Activated gamma-delta T cell treated with Interleukin-2 at 50 U/mL for 16 hours (primary cell): ENCODE measurements at places on chromosomes 1 and 21.
A peak's percentile ranks its signal among the peaks of the same experiment; 100 is the strongest.

DNA sequence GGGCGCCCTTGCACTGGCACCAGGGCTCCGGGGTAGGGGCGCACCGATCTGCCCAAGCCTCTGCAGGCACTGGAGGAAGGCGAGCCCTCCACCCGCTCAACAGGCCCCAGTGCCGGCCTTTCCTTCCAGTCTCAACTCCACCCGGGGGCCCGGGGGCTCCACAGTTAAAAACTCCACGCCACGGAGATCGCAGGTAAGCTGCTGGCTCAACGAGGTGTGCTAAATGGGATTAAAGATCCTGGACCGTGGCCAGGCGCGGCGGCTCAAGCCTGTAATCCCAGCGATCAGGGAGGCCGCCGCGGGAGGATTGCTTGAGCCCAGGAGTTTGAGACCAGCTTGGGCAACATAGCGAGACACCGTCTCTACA, 536 bp downstream of the HSF2BP start:
- no peak for DNase-seq

GRCh38 chr1:78683079-78683478, 33.4 kb downstream of the IFI44 start:
- DNase-seq: no peak

GRCh38 chr1:188817814-188818213, 1659.8 kb downstream of the BRINP3 start:
- DNase-seq: no peak

- DNase-seq: no peak
Measured at GRCh38 chr1:233654658-233655280, 40.9 kb downstream of the KCNK1 start.

DNA sequence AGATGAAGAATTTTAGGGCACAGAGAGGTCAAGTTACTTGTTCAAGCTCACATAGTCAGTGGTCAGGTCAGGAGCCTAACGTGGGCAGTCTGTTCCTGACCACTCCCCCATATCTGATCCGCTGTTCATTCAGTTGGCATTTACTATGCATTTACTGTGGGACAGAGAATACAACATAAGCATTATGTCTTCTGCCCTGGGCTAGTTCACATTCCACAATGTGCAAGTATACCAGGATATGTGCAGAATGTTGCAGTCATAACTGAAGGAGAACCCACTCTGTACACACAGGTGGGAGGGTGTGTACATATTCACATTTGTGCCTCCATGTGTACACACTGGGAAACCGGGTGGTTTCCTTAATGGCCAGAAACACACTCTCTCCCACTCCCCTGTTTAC, 309.6 kb downstream of the PRDM2 start:
- no peak for DNase-seq

GRCh38 chr1:213931836-213932235, 55.9 kb upstream of the PROX1 start:
- DNase-seq: no peak

GRCh38 chr1:56218023-56218422, 361.3 kb downstream of the PLPP3 start:
- no peak for DNase-seq

- DNase-seq: no peak
Measured at GRCh38 chr1:115762779-115763178, 5.7 kb downstream of the CASQ2 start.

GRCh38 chr21:36254106-36254941, 65.7 kb upstream of the MORC3 start:
- no peak for DNase-seq

- no peak for DNase-seq
Measured at GRCh38 chr1:27379564-27380122, 3.5 kb downstream of the CD164L2 start.

GRCh38 chr1:165454091-165454610, 9.2 kb upstream of the RXRG start:
- no peak for DNase-seq

GRCh38 chr1:203631946-203632345, 5.3 kb downstream of the ATP2B4 start:
- no peak for DNase-seq

- DNase-seq: no peak
Measured at GRCh38 chr1:109891930-109892329, 18.7 kb upstream of the CSF1 start.

- no peak for DNase-seq
Measured at GRCh38 chr1:72111662-72112061, 170.7 kb downstream of the NEGR1 start.

- no peak for DNase-seq
Measured at GRCh38 chr1:184023171-184023570, 14.4 kb downstream of the COLGALT2 start.

GRCh38 chr1:21668232-21668950, 766 bp downstream of the RAP1GAP start:
- DNase-seq: no peak

DNA sequence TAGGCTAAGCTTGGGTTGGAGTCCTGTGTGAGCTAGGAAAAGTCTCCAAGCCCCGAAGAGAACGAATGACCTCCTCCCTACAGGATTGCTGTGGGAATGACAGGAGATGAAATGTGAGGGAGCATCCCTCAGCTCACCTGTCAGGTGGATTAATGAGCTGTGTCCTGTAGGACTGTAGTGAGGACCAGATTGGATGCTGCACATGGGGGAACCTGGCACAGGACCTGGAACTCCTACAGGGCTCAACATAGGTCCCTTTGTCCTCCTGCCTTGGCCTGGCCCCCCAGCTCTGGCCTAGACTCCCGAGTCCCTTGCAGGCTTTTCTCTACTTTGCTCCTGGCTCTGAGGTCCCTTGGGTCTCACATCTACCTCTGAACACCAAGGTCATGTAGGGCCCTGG, 155.7 kb downstream of the PTPRU start:
- DNase-seq: no peak

DNA sequence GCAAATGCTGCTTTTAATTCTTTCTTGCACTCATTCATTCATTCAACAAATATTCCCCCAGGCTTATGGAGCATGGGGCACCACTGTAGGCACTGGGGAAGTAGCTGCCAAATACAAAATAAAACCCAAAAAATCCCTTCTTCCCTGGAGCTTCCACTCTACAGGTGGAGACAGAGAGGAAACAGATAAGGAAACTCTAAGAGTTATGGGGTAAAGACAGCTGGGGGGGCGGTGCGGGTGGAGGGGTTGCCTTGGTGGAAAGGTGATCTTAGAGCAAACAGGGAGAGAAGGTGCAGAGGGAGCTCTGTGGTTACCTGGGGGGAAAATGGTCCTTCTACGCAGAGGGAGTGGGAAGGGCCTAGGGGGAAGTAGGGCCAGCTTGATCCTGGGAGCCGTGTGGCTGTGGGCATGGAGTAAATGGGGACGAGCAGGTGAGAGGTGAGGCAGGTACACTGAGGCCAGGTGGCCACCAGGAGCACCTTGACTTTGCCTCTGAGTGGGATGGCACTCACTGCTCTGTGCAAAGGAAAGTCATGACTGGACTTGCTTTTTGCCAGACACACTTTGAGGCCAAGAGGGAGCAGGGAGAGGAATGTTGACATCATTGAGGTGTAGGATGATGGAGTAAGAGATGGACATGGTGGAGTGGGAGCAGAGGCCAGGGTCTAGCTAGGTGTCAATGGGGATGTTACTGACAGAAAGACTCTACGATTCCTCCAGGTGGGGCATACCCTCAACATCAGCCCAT, 152.0 kb downstream of the ETS2 start:
- DNase-seq: no peak

- DNase-seq: no peak
Measured at GRCh38 chr1:242427519-242427918, 97.0 kb downstream of the PLD5 start.

- no peak for DNase-seq
Measured at GRCh38 chr1:38444311-38444710, 397.7 kb upstream of the POU3F1 start.

DNA sequence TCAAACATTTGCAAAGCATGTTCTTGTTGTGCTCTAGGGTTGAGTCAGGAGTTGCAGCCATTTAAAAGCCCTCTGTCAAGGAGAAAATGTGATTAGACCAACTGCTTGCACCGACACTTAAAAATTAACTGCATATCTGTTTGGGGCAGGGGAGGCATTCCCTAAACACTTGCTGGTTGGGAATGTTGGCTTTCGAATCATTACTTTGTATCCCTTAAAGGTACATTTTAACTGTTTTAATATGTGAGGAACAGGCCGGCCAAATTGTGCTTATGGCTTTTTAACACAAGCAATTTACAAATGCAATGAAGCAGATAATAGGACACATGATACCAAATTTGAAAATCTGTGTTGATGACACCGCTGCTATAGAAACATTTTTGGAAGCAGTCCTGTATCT, 159.1 kb downstream of the LHX8 start:
- no peak for DNase-seq

DNA sequence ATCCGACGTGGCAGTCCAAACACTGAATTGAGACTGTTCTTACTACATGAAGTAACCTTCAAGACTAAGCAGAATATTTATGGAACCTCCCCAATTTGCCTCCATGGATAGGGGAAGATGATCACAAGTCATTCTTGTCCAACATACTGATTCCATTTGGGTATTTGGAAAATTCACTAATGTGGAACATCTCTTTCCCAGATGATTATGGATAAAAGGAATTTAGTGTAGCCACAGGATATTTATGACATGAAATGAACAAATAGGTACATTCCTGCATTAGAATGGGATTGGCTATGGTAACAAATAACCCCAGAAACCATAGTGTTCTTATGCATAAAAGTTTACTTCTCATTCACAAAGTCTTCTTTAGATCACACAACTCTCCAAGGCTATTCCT, 40.2 kb upstream of the SGIP1 start:
- no peak for DNase-seq

GRCh38 chr1:230851291-230851691, 17.0 kb downstream of the C1orf198 start:
- DNase-seq: no peak

- no peak for DNase-seq
Measured at GRCh38 chr1:7783178-7783711, 846 bp upstream of the PER3 start.

DNA sequence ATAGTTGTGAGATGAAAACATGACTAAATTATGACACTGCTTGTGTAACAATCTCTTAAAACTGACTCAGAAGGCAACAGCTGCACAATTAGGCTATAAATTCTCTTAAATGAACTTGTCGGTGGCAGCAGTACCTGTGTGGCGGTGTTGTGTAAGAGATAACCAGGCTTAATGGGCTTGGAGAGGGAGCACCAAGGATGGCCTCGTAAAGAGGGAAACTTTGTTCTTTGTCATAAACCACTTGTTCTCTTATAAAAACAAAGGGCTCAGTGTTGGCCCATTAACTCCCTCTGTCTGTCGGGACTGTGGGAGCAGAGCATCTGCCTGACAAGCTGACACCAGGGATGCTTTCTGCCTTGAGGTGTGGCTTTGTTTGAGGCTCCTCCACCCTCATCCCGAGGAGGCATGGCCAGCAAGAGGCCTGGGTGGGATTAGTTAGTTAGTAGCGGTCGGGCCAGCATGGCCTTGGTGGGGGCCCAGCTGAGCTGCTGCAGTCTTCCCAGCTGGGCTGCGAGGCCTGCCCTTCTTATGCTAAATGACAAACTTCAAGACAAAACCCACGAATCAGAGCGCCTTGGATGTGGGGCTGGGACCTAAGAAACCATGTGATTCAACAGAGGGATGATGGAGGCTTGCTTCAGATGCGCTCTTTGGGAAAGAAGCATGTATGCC, 171.4 kb downstream of the CAMTA1 start:
- DNase-seq: no peak

GRCh38 chr21:38990424-38990794, 184.7 kb downstream of the ETS2 start:
- no peak for DNase-seq

GRCh38 chr1:150210706-150211105, 25.2 kb downstream of the ANP32E start:
- DNase-seq: no peak

DNA sequence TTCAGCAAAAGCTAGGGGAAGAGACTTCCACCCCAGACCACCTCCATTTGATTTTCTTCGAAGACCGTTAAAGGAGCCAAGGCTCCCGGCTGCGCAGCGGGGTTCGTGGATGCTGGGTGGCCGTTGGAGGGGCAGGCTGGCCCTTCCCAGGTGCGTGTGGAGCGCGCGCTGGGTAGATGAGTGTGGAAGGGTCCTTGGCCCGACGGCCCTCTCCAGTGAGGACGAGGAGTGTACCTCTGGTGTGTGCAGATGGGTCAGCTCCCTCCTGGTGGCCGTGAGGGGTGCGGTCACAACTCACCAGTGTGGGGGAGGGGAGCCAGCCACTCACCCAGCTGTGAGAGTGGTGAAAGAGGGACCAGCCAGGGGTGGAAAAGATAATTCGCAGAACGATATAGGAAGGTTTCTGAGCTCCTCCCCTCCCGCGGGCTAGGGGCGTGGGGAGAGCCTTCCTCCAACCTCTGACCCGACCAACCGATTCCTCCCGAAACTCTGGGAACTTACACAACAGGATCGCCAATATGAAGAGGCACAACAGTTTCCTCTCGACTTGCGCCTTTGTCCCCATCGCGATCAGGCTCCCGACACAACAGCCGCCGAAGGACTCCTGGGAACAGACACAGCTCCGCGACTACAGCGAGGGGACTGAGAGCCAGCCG, at the start of gene F11R:
Gene F11R, minus strand, starts transcription at position 644 of the 656 bp plus-strand sequence. Its CDS starts 79 bp downstream, at position 565.
- peak; percentile 38 for DNase-seq

DNA sequence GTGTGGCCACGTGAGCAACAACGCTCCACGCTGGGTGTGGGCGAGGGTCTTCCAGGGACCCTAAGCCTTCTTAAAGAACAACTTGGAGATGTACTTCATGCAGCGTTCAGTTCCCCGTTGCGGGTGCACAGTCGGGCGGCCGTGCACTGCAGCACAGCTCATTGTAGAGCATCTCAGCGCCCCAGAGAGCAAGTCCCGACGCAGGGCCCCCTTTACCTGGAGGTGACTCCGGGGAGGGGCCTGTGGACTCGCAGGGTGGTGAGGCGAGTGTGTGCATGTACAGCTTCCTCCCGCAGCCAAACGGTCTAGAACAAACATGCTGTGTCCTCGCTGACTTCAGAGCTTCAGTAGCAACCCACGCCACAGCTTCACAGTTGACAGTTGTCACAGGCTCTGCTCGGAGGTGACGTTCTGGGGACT, 19.5 kb downstream of the RRP1 start:
- DNase-seq: no peak

DNA sequence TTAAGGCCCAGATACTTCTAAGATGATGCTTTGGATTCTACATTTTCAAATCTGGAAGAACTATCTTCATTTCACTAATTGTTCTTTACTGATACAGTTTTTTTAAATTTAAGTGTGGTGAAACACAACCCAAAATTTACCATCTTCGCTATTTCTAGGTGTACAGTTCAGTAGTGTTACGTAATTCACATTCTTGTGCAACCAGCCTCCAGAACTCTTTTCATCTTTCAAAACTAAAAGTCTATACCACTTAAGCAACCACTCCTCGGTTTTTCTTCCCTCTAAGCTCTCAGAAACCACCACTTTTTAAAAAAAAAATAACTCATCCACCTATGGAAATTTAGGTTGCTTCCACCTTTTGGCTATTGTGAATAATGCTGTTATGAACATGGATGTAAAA, 220.7 kb downstream of the PDE4B start:
- no peak for DNase-seq
